ENCODE measurements at places on chromosomes 11 and 22.
A peak's percentile ranks its signal among the peaks of the same experiment; 100 is the strongest.

DNA sequence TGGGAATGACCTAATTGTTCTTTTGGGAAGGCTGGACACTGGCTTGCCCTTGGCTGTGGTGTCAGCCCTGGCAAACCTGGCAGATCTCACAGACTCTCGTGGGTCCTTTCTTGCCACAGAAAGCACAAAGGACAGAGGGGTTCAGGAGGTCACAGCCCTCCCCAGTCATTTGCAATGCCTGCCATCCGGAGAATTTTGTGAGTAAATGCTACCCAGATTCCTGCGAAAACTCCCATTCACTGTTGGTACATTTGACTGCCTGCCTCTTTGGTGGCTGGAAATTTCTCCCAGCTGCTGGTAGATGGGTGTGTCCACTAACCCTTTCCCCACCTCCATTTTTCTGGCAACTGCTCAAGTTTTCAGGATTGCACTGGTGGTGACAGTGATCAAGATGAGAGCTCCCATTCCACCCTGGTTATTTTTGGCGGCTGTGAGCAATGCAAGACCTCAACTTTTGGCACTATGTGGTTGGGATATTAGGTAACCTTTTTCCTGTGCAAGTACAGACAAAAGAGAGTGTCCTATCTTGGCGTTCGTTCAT lies 155.7 kb downstream of the NAV2 start:
- peak; percentile 43 for DNase-seq

GRCh38 chr11:121561240-121561639 lies 108.5 kb upstream of the SORL1-AS1 start:
- no peak for DNase-seq

GRCh38 chr22:31394326-31394725 lies 5.1 kb upstream of the DRG1 start:
- DNase-seq, result no peak

- no peak for DNase-seq
Observed at GRCh38 chr11:128747728-128748148, 53.9 kb downstream of the FLI1 start.

- no peak for DNase-seq
Observed at GRCh38 chr11:86969258-86969657, 14.1 kb upstream of the FZD4 start.

DNA sequence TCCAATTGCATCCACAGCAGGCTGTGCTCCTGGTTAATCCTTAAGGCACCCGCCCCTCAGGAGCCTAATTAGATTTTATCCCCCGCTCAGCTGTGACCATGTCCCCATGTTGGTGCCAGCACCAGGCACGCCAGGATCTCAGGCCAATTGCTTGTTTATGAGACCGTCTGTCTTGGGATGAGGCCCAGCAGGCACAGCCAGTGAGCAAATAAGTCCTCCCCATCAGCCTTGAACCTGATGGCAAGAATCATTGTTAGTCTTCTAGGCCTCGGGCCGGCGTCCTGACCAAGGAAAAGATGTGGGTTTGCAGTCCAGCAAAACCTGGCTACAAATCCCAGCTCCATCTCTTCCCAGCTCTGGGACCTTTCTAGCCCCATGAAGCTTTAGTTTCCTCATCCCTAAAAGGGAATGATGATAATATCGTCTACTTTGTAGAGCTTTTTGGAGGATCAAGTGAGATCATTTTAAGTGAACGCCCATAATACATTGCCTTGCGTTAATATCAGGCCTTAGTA lies 57.3 kb downstream of the TP53I11 start:
- no peak for DNase-seq

- no peak for DNase-seq
Observed at GRCh38 chr11:62545437-62546243, 966 bp downstream of the AHNAK start.

Data from DMS79 (cell line).